HT-29 (cell line): ENCODE measurements at places on chromosomes 12 and 14.

DNA sequence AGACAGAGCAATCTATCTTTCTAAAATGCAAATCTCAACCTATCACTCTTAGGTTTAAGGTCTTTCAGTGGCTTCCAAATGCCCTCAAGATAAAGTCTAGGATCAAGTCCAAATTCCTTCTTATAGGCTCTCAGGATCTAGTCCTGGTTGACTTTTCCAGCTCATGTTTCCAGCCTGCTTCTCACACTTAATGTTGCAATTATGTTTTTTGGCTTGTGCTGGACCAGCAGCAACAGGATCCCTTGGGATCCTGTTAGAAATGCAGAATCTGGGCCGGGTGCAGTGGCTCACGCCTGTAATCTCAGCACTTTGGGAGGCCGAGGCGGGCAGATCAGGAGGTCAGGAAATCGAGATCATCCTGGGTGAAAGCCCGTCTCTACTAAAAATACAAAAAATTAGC lies 10.6 kb downstream of the GPR33 start:
- no peak for DNase-seq

DNA sequence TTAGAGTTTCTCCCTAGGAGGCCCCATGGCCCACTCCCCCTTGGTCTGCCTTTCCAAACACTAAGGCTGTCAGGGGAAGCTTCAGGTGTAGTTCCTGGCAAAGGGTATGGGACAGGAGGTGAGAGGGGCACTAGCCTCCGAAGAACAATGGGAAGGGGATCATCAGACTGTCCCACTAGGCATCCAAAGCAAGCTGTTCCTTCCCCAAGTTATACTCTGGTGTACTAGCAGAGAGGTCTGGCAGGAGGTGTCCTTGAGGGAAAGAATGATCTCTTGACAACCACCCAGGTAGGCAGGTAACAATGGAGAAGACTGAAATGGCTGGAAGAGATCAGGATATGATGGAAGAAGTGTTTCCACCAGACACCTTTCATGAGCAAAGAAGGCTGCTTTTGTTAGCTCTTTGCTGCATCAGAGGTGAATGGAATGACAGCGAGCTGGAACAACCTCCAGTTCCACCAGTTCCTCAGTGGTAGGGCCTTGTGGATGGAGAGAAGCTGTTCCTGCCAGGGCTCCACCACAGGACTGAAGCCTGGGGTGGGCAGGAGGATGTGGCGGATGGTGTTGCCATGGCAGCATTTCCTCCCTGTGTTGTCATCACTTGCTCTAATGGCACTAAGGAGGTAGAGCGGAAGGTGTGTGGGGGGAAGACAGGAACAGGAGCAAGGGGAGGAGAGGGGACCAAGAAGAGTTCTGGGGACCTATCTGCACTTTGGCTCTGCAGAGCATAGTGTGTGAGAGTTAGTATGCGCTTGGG lies 2.3 kb upstream of the AGAP2 start:
- DNase-seq: no peak

DNA sequence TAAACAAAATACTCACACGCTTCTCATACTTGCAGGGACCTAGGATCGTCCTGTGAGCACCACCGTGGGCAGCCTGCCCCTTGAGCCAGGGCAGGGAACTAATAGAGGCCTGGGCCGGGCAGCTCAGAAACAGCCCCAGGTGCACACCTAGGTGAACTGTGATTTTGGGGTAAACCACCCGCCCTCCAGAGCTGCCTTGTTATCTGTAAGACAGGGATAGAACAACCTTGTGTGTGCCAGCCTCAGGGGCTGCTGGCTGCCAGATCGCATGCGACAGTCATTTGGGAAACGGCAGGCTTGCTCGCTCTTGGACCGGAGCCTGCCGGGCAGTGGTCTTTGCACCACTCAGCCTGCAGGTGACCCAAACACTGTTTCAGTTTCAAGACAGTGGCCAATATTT lies 86.8 kb downstream of the ADGRD1 start:
- no peak for DNase-seq

GRCh38 chr12:118430516-118430915 lies 54.2 kb downstream of the SUDS3 start:
- DNase-seq: no peak

DNA sequence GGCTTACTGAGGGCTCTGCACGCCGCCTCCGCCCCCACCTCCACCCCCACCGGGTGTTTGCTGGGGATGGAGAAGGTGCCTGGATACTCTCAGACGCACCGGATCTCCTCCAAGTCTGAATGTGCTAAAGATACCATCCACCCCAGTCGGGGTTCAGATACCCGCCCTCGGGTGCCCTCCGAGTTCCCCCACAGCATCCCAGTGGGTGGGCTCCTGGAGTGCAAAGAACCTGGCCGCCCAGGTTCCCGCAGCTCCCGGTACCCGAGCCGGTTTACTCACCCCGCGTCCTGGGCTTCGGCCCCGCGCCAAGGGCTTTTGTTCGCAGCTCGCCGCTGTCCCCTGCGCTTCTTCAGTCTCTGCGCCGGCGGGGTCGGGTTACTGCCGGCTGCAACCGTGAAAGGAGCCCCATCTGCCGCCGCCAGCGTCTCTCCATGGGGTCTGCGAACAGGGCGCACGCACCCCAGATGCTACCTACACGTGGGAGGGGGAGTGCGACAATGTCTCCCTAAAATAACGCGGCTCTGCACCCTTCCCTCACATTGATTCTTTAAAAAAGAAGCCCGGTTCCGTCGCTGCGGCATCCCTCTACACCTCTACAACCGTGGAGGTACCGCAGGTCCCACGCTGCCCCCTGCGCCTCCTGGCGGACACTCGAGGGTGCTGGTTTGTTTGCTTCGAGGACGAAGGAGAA lies at the start of gene CCDC177:
TSS of gene CCDC177 (minus strand) at position 609 of the 691 bp plus-strand sequence. CDS start 1,249 bp downstream, outside the sequence.
- DNase-seq: peak; percentile 46

DNA sequence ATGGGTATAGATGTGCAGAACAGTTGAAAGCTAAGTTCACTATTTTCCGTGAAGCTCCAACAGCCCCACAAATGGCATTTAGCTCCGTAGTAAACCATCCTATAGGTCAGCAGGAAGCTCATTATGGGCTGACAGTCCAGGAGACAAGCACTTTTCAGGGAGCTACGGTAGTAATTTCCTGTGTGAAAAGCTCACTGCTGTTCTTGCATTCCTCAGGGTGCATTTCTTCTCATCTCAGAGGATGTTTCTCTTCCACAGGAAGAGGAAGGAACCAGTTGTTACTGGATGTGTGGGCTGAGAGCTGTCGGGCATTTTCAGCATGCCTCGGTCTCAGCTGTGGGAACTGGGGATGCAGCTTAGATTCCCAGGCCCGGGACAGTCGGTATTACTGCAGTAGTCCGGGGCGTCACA lies 72.8 kb downstream of the GALNT4 start:
- DNase-seq: no peak

DNA sequence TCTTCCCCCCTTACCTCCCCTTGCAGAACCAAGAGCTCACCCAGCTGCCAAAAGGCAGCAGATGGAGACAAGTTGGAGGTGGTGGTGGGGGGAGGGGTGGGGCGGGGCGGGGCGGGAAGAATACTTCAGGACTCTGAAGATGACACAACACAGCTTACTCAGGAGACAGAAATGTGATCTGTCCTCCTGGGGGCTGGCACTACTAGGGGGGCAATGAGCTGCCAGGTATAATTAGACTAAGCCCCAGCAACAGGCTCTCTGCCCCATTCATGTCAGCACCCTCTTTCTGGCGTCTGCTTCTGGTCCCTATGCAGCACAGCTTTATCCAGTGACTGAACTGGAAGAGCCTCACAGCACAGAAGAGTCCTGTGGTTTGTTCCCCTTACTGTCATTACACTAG lies 407.0 kb downstream of the MED13L start:
- no peak for DNase-seq

- DNase-seq: no peak
These were observed 85.1 kb upstream of the CCDC91 start for GRCh38 chr12:28104903-28105864.

DNA sequence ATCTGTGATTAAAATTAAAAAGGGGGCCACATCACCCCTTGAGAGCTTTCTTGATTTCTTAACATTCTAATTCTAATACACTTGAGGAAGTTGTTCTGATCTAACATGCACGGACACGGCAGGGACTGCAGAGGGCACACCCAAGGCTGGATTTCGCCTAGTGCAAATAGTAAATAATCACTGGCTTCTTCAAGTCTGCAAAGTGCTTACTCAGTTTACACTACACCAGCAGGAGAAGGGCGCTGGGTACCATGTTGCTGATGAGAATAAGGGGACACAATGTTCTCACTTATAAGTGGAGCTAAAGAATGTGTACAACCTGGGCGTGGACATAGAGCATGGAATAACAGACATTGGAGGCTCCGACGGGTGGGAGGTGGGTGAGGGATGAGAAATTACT lies 34.2 kb downstream of the TBX5 start:
- no peak for DNase-seq

DNA sequence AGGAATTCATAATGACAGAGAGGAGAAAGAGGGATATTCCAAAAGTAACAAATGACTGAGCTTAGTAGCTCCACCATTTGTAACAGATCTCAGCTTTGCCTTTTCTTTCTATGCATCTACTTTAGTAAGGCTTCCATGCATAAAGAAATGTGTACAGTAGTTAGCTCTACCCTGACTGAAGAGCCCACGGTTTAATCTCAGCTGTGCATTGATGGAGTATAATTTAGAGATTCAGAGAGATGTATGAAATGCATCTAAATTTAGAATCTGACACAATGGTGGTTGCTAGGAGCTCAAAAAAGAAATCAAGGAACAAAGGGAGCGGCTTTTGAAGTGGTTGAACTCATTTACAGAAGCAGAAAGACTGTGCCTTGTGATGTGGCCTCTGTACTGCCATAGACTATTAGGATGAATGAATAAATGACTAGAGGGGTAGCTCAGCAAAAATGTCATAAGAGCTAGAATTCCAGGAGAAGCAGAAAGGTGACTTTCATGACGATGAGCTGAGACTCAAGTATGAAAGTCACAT lies 838.6 kb downstream of the RPS29 start:
- DNase-seq: no peak

GRCh38 chr12:47973870-47974269 lies 10.5 kb downstream of the TMEM106C start:
- DNase-seq: no peak

GRCh38 chr14:72563676-72564075 lies 330.2 kb downstream of the DPF3 start:
- DNase-seq: no peak

- DNase-seq: no peak
These were observed 10.1 kb upstream of the DCAF4 start for GRCh38 chr14:72916174-72916573.

DNA sequence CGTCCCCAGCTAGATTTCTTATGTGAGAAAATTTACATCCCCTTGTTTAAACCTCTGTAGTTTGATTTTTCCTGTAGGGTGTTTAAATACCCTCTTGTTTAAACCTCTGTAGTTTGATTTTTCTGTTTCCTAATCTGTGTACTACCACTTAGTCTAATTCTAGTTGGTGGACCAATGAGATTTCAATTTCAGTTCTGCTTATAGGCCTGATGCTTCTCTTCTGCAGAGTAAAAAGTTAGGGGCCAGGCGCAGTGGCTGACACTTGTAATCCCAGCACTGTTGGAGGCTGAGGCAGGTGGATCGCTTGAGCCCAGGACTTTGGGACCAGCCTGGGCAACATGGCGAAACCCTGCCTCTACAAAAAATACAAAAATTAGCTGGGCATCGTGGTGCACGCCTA lies 11.5 kb downstream of the UBC start:
- DNase-seq: no peak

DNA sequence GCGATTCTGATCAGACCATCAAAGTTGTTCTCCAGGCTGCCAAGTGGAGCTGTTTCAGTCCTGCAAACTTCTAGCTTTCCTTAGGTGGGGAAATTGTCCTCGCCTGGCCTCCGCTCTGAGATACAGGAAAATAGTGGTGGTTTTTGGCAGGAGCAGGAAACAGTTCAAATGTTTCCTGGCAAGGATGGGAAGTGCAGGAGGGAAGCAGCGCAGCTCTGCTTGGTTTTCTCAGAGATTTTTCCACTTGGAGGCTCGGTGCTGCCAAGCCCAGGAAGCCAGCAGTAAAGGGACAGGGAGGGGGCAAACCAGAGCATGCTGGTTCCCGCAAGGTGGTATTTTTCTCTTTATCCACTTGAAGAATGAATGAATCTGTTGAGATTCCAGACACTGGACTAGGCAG lies 17.0 kb downstream of the TMEM63C start:
- no peak for DNase-seq

GRCh38 chr14:94787092-94787491 lies 17.2 kb upstream of the GSC start:
- DNase-seq: no peak

DNA sequence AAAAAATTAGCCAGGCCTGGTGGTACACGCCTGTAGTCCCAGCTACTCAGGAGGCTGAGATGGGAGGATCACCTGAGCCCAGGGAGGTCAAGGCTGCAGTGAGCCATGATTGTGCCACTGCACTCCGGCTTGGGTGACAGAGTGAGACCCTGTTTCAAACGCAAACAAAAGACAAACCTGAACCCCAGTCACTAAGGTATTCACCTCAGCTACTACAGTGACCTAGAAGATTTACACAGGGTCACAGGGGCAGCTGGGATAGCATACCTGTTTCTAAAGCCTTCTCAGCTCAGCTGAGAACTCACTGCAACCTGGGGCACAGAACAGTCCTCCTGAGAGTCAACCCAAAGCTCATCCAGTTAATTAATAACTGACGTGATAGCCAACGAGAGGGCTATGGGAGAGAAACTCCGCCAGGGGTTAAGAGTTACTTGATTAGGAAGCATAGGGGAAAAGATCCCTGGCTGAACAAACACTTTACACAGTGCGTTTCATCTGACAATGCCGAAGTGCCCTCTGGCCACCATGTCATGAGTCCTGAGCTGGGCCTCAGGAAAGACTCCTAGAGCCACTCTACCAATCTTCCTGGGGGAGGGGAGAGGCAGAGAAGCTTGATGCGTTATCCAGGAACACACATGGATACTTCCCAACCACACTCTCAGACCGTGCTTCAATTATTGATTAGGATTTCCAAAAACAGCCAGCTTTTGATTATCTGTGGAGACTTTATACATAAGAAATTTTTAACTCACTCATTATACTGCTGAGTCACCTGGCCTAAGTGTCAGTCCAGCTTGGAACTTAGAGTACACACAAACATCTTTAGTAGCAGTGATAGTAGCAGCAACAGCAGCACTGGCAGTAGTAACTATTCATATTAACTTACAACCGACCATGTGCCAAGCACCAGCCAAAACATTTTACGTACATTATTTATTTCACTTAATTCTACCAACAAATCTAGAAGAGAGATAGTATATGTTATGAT lies 48.2 kb downstream of the FOXN3 start:
- DNase-seq: no peak

DNA sequence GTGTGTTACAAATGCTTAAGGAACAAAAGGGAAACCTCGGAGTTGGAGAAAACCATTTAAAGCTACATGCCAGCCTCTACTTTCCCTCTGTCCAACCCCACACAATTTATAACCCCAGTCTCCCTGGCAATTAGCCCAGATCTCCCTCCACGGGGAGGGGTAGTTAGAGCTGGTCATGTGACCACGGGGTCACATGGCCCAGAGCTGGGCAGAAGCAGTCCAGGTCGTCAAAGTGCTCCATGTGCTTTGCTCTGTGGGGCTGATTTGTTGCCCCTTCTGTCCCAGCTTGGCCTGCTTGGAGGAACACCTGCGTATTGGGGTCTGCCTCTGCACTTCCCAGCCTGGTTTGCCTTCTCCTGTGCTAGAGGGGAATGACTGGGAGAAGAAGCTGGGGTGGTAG lies 219.1 kb downstream of the RBM19 start:
- peak; percentile 9 for DNase-seq
